ENCODE measurements at places on chromosomes 5 and 9.

- no peak for DNase-seq
Observed at GRCh38 chr5:88401686-88402085, 133.0 kb upstream of the TMEM161B start.

DNA sequence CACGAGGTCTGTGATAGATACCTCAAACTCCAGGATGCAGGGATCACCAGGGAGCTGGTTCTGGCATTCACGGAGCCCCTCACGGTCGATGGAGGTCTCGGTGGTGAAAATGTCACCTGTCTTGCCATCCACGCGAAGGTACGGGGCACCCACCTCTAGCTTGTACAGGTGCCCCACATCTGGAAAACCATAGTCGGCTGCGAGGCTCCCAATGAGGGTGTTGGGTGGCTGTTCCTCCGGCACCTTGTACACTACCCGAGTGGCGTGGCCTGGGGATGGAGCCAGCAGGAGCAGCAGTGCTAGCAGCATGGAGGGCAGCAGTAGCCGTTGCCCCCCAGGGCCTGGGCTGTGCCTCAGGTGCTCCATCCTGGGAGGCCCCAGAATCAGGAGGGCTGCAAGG is 9.2 kb downstream of the PCDH1 start:
- DNase-seq: no peak

- DNase-seq: no peak
Observed at GRCh38 chr9:89623925-89624420, 19.2 kb downstream of the GADD45G start.

- DNase-seq: no peak
Observed at GRCh38 chr9:79215821-79216220, 355.9 kb upstream of the TLE4 start.

- DNase-seq: no peak
Observed at GRCh38 chr9:111900151-111900857, 3.7 kb downstream of the UGCG start.

DNA sequence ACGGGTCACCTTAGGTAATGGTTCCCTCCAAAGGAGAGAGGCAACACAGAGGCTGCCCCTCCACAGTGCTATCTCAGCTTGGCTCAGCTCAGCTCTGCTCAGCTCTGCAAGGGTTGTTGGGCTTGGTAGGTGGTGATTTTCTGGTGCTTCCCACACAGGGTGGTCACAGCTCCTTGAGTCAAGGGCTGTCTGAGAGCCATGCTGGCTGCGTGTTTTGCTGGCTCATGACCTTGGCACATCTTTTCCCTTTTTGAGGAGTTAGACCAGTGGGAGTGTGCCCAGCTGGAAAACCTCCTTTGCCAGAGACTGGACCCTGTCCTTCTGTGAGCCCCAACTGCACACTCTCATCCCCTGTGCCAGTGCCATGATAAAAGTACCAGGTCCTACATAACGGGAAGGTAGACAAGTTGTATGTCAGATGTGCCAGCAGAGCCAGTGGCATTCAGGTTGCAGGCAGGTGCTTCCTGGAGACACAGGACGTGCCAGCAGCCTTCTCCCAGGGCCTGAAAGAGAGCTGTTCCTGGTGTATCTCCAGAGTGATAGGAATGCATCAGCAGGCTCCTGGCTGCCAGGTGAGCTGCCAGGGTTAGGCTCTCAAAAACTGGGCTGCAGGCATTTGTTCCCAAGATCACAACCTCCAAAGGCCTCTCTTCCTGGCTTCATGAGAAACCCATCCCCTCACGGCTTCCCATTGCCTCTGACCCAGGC is 118.6 kb upstream of the CXCL14 start:
- DNase-seq: no peak

DNA sequence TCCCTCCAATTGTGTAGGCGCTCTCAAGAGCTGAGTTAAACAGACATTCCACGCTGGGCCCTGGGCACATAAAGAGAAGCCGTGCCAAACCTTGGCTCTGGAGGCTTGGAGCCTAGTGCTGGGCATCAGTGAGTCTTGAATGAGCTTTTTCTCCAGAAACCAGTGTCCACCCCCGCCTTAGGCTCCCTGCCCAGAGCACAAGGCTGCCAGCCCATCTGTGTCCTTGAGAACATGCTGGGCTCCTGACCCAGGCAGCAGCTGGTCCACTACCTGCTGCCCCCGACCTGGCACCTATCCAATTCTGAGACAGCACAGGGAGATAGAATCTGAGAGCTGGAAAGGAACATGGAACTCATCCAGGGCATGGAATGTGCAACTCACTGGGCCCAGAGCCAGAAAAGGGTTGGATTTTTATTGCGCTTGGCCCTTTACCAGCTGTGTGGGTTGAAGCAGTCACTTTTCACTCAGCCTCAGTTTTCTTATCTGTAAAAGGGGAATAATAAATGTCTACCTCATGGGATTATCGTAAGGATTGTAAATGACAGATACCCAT is 92.4 kb upstream of the CPLX2 start:
- DNase-seq: no peak

DNA sequence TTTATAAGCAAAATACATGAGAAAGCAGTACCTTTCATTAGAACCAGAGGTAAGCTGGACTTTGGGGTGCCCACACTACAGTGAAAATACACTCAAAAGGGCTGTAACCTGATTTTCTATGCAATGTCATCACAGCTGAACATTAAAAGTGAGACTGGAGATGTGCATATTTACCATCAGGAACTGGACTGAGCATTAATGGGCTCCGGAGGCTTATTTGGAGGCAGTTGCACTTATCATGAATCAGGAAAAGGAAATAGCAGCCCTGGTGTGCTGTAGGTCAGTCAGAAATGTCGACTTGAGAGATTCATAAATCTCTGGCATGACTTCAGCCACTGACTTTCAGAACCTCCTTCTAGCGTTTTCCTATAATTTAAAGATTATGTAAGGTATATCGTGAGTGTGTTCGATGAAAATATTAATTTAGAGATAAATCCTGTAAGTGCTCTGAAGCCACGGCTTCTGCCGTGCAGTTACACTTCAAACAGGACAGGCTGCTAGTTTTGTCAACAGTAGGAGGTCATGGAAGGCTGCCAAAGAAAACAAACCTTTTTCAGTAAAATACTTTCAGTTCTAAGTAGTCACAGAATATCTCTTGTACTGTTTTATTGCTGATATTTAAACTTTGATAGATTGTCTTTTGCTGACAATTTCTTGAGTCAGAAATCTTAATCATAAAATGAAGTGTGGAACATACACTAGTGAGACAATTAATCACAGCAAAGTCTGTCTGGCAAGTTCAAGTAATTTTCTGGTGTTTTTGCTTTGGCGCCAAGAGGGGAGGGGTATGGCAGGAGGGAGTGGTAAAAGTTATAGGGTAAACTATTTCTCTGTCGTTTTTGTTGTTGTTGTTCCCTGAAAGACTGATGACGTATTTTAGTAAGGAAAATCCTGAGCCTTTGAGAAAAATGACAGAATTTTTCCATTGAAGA is 939.7 kb downstream of the NR2F1-AS1 start:
- DNase-seq: no peak

- DNase-seq: no peak
Observed at GRCh38 chr5:40791715-40792139, 6.4 kb downstream of the PRKAA1 start.

DNA sequence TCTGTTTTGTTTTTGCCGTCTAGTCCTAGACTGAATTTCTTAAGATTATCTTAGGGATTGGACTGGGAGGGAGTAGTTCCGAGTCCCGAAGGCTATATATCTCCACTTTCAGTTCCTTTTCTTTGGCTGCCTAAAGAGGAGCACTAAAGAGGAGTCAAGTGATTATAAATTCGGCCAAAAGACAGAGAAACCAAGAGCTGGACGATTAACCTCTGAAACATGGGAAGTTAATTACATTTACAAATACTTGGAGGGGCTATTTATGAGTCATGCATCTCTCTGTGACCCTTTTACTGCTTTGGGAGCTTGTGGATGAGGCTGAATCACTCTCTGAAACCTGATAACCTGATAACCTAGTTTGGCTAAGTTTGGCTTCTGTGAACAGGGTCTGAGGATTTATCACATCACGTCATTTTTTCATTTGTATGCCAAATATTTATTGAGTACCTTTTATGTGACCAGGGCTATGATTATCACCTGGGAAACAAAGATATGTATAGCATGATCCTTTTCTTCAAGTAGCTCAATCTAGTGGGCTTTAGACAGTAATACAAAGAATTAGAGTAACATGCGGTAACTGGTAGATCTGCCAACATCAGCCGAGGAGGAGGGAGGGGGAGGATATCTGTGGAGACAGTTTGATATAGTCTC is 180.9 kb downstream of the CD180 start:
- DNase-seq: no peak

GRCh38 chr5:113292462-113292861 is 142.3 kb downstream of the TSSK1B start:
- no peak for DNase-seq

GRCh38 chr5:58923355-58923754 is 340.5 kb downstream of the RAB3C start:
- no peak for DNase-seq

- DNase-seq: no peak
Observed at GRCh38 chr9:82679472-82679871, 383.5 kb downstream of the RASEF start.

GRCh38 chr5:89232139-89232603 is 349.2 kb upstream of the MEF2C start:
- DNase-seq: no peak

- DNase-seq: no peak
Observed at GRCh38 chr5:56813302-56813701, 2.0 kb upstream of the MAP3K1 start.

DNA sequence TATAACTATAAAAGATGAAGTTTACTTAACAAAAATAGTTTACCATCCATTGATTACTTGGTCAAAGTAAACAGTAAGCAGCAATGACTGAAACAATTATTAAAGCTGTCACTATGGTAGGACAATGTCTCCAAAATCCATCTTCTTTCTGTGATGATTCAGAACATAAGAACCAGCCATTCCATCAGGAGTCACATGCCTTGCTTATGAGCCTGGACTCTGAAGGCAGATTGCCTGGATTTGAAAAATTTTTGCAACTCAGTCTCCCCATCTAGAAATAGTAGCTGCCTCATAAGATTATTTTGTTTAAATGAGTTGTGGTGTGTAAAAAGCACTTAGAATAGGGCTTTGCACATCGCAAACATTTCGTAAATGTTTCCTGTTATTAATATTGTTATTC is 136.2 kb downstream of the LIFR start:
- no peak for DNase-seq

GRCh38 chr9:69549310-69550202 is 122.6 kb downstream of the APBA1 start:
- no peak for DNase-seq

- DNase-seq: no peak
Observed at GRCh38 chr9:71770170-71770569, 1.9 kb upstream of the CEMIP2 start.

GRCh38 chr9:123266655-123267399 is 1.6 kb downstream of the STRBP start:
- no peak for DNase-seq

DNA sequence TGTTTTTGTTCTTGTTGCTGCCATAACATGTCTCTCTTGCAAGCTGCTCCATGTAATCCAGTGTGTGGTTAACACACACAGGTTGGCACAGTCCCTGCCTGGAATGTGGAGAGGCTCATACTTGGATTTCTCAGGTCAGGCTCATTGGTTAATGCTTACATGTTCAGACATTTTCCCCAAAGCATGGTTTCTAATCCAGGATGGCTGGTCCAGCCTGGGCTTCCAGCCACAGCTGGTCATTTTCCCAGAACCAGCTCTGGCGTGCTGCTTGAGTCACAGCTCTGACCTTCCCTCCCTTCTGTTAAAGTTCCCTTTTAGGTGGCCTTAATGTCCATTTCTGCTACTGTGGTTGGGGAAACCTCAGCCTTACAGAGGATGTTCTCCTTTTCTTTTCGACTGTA is 294.3 kb downstream of the TAF11L14 start:
- no peak for DNase-seq

GRCh38 chr5:39846144-39846543 is 421.4 kb upstream of the DAB2 start:
- no peak for DNase-seq

GRCh38 chr9:137802021-137802420 is 75.6 kb upstream of the CACNA1B start:
- no peak for DNase-seq

GRCh38 chr5:129001841-129002526 is 36.7 kb downstream of the SLC27A6 start:
- DNase-seq: no peak

- no peak for DNase-seq
Observed at GRCh38 chr5:91189480-91190313, 193.4 kb downstream of the ARRDC3 start.

- DNase-seq: no peak
Observed at GRCh38 chr9:109408759-109409462, 88.1 kb upstream of the EPB41L4B start.

- DNase-seq: no peak
Observed at GRCh38 chr9:96508227-96508940, 58.4 kb downstream of the HABP4 start.

DNA sequence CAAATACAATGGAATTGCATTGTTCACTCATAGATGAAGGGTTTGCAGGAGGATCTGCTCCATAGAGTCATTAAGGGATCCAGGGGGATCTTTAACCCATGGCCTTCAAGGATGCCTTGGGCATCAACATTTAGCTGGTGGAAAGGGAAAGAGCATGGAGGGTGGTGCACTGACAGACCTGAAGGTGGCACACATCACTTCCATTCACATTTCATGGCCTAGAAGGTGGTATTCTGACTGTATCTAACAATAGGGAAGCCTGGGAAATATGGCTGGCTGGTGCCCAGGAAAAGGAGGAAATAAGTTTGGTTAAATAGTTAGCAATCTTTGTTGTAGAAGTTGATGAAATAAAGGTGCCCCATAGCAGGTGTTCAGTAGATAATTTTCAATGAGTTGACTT is 230.2 kb downstream of the CD180 start:
- no peak for DNase-seq

- no peak for DNase-seq
Observed at GRCh38 chr5:132467287-132467984, 23.1 kb downstream of the IRF1 start.

DNA sequence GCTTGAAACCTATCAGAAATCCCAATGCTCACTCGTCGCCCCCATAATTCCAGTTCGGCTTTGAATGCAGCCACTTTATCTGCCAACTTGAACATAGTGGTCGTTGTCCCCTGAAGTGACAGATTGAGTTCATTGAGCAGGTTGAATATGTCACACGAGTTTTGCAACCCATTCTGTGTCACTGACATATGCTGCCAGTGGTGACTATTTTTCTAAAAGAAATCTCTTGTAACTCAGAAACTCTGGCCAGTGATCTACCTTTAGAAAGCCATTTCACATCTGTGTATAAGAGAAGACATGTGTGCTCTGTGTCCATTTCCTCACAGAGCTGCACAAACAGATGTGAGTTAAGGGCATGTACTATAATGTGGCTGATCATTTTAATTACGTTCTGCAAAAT is 47.0 kb upstream of the LARP1 start:
- no peak for DNase-seq

GRCh38 chr9:120676767-120677402 is 37.4 kb downstream of the MEGF9 start:
- no peak for DNase-seq
